ENCODE measurements at places on chromosomes 2 and 18.

- DNase-seq, result no peak
These were observed 22.2 kb upstream of the MLPH start for GRCh38 chr2:237464757-237465391.

DNA sequence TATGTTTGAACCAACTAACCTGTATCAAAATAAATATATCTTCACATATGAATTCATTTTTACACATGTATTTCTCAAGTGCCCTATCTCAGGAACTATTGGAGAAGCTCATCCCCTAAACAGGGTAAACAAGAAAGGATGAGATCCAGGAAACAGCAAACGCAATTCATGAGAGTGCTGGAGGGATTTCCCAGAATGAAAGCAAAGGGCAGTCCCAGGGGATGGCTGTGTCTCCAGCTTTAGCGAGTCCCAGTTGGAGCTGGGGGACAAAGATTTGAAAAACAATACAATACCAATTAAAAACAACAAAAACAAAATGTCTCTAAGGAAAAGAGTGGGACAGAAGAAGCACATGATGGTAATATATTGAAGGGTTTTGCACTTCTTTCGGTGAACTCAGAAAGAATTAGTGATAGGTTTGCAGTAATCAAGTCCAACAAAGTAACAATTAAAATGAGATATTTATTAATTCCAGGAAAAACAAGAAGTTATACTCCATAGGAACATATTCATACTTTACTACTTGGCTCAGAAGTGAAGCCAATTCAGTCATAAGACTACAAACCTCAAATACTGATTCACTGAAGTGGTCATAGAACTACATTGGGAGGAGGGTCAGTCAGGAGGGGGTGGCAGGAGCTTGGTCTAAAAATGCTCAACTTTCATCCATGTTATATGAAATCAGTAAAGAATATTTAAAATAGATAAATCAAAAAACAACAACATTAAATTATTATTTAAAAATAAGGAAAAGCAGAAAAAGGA, 73.1 kb upstream of the PDE1A start:
- DNase-seq, result no peak

DNA sequence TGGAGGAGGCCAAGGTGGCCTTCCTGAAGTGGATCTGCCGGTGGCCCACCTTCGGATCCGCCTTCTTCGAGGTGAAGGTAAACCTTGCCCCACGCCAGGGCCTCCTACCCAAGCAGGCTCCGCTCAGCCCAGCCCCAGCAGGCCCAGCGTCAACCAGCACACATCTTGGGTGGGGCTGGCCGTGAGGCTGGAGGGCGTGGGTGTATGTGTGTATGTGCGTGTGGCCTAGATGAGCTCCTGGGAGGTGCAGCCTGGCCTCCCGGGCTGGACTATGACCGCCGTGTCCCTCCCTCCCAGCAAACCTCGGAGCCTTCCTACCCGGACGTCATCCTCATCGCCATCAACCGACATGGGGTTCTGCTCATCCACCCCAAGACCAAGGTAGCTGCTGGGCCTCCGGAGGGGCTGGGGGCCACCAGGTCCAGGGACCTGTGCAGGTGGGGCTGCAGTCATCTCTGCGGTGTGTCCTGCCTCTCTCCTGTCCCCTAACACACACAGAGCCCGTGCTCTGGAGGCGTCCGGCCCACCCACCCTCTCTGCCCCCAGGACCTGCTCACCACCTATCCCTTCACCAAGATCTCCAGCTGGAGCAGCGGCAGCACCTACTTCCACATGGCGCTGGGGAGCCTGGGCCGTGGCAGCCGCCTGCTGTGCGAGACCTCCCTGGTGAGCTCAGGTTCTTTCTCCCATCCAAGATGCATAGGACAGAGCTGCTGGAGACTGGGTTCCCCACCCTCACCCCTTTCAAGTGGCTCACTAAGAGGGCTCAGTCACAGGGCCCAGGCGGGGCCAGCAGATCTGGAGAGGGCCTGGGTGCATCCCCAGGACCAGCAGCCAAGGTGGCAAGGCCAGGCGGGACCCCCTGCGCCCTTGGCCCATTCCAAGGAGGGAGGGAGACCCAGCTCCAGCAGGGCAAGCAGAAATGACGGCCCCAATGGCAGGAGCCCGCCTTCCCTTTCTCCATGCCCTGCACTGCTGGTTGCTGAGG, 9.4 kb upstream of the GPR17 start:
- no peak for DNase-seq

DNA sequence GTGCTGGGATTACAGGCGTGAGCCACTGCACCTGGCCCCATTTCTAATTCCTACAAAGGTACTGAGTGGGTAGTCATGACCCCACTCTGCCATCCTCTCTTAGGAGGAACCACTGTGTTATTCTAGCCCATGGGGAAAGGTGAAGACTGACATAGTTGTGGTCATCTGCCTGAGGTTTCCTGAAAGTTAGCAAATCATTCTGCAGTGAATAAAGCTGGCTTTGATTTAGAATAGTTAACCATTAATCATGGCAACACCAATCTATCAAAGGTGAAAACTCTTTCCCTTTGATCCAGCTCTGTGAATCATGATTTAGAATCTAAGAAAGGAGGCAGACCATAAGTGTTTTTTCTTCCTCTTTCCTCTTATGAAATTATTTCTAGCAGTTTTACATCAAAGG, 50.8 kb downstream of the SUMO1 start:
- DNase-seq, result no peak

DNA sequence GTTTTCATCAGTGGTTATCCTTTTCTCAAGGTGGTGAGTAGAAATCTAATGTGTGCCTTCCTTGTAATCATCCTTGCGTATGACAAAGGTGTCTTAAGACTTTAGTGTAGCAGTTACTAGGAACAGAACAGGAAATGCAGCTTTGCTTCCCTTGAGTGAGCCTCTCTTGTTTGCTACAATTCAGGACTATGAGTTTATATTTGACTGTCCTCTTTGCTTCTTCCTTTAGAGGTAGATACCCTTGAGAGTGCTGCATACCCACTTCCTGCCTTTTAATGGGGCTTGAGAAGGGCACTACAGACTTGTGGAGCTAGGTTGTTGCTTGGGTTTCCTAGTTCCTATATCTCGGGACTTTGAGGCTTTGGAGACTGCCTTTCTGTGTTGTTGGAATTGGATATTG, 3.8 kb downstream of the KCNJ13 start:
- DNase-seq, result no peak

DNA sequence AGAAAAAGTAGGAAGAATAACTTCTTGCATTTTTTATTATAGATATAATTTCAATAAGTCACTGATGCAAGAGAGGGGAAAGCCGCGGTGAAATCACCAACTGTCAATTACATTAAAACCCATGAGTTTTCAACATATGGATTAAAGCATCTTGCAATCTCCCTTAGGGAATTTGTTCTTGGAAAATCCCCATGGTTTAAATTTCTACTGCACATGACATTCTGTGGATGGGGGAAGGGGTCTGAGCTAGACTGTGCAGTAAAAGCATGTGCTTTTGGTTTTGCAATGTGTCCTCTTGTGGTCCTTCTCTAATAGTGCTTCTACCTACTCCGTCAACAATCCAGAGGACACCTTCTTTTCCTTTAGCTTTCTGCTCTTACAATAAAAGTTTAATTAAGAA, 894.0 kb downstream of the DCDC2C start:
- no peak for DNase-seq

DNA sequence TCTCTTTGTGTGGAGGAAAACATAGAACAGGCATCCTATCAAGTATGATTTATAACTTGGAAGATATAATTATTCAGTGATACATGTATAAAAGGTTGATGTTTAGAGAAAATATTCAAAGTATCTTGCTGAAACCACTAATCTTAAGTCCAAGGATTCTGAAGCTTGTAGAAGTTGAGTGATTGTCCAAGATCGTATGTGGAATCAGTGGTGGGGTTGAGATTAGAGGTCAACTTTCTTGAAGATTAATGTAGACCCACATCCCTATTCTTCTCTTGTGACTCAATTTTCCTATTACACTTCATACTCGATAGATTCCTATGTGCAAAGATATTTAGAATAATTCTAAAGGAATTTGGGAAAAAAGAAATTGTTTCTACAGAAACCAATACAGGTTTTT, 1565.9 kb upstream of the ACVR2A start:
- no peak for DNase-seq

GRCh38 chr2:53129851-53130250, 637.8 kb upstream of the CHAC2 start:
- DNase-seq, result no peak

GRCh38 chr18:12017081-12017480, 35.8 kb downstream of the IMPA2 start:
- DNase-seq, result no peak

- DNase-seq, result no peak
These were observed 45.0 kb downstream of the SDC1 start for GRCh38 chr2:20179755-20180594.

- DNase-seq, result no peak
These were observed 578.5 kb downstream of the TSN start for GRCh38 chr2:122333932-122334331.

DNA sequence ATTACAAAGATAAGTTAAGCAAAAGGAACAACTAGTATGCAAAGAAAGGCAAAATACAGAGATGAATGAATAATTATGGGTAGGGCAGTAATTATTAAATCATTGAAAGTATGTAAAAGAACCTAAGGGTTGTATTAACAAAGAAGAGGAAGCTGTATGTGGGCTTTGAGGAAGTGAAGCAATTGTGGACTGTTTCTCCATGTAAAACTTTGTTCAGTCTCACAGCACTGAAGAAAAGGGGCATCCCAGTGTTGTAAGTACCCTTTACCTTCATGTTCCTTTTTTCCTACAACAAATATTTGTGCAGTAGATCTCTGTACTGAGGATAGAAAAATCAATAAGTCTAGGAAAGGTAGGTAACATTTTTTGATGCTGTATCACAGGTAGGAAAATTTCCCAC, 388.7 kb upstream of the NRP2 start:
- no peak for DNase-seq

GRCh38 chr2:158882297-158882696, 86.1 kb upstream of the TANC1 start:
- DNase-seq, result no peak

- no peak for DNase-seq
These were observed 47.8 kb downstream of the CAPN13 start for GRCh38 chr2:30759481-30759880.

DNA sequence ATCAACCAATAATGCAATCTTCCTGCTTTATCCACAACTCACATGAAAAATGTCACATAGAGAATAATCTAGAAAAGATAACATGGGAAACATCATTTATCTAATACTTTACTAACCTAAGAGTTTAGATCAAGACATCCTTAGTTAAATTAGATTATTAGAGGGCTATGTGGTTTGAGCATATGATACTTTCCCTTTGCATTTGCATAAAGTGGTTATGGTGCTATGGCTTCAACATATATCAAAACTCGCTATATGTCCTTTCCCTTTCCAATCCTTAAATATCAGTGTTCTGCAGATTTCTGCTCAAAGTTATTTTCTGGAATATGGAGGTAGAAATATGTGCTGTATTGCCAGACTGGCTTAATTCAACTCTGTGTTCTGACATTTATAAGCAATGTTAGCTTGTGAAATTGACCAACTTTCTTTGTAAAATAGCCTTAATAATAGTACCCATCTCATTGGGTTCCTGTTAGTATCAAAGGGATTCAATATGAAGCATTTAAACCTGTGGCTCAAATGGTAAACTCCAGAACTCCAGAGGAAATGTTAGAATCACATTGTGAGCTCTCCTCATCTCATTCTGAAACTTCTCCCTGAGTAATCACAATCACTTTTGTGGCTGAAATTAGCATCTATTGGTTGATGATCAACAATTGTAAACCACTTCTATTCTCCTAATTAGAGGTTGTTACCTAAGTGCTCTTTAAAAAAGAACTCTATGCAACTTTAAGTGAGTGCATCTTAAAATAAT, 1089.9 kb upstream of the SLC39A10 start:
- DNase-seq, result no peak

- DNase-seq, result no peak
These were observed 2.5 kb downstream of the VIT start for GRCh38 chr2:36698993-36699392.

GRCh38 chr2:66569321-66569851, 134.5 kb downstream of the MEIS1 start:
- DNase-seq, result no peak

- DNase-seq, result no peak
These were observed 452.8 kb downstream of the CBLN2 start for GRCh38 chr18:72091369-72091768.

- DNase-seq, result no peak
These were observed 52.1 kb downstream of the GTF3C3 start for GRCh38 chr2:196747400-196747799.

DNA sequence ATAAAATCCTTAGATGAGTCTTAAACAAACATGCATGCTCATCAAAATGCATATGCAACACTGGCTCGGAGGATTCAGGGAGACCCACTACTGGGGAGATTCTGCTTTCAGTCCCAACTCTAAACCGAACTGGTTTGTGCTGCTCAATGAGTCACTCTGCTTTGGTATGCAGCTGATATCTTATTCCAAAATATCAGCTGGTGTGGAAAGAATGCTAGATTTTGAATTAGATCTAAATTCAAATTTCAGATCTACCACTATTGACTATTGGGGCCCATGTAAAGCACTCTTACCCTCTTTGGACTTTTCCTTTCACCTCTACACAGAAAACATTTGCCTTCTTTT, 39.2 kb upstream of the TTN start:
- DNase-seq, result no peak

GRCh38 chr18:21439431-21439846, 161.1 kb downstream of the ESCO1 start:
- DNase-seq, result no peak

- no peak for DNase-seq
These were observed 59.0 kb upstream of the LDLRAD4 start for GRCh38 chr18:13159579-13159978.

GRCh38 chr2:234950730-234951663, 820 bp upstream of the SH3BP4 start:
- no peak for DNase-seq

- no peak for DNase-seq
These were observed 283.2 kb downstream of the INSIG2 start for GRCh38 chr2:118371515-118371914.

- DNase-seq, result no peak
These were observed 9.3 kb downstream of the RHOB start for GRCh38 chr2:20456116-20456571.

GRCh38 chr2:75025216-75025615, 66.8 kb downstream of the POLE4 start:
- no peak for DNase-seq

DNA sequence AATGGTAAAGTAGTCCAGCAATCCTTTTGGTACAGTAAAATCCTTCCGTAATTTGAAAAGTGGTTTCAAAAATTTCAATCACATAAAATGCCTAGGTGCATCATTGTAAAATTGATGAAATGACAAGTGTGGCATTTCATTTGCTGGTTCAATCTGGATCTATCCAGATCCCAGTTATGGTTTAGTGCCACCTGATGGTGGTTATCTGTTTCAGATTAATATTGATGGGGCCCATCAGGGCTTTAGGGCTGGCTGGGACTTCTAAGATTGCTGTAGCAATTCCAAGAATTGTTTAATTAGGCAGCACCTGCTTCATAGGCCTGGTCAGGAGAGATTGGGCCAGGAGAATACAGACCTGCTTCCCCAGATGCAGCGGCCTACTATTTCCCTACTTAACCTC, 55.5 kb upstream of the PIK3C3 start:
- DNase-seq, result no peak

DNA sequence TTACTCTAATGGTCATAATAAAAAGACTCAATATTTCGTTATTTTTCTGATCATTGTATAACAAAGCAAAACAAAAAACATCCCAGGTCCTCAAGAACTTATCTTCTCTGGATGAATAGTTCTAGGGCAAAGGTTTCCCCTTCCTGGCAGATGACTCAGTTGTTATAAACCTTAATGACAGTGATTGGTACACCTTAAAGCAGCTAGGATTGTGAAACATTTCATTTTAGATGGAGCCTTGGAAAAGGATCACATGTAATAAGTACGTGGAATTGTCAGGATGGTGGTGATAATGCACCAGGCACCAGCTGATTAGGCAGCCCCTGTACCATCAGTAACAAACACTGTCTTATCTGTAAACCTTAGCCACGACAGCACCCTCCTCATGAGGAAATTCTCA, 47.2 kb downstream of the MEP1B start:
- no peak for DNase-seq

All from cortex of kidney (tissue), 1 donor.